Stimulated activated CD4-positive, alpha-beta T cell treated with anti-CD3 and anti-CD28 coated beads, TNF-alpha, amount 100 ng/mL, for 48 hours (primary cell): ENCODE measurements at places on chromosomes 6 and 20.

- DNase-seq, result no peak
These were observed 48.8 kb downstream of the ERMARD start for GRCh38 chr6:169800116-169800667.

DNA sequence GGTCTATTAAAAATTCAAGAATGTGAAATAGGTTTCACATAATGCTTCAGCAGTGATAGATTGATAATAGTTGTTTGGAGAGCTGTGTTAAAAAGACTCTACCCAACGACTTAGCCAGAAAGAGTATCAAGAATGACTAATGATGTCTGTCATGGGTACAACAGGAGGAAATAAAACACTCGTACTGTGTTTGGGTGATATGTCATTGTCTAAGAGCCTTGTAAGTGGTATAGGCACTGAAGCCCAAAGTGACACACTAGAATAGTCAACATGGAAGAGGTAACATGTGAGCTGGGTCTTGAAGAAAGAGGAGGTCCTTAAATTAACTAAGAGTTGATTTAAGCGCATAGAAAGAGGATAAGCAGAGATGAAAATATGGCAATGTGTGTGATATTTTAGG lies 471.8 kb upstream of the MAN1A1 start:
- no peak for DNase-seq

DNA sequence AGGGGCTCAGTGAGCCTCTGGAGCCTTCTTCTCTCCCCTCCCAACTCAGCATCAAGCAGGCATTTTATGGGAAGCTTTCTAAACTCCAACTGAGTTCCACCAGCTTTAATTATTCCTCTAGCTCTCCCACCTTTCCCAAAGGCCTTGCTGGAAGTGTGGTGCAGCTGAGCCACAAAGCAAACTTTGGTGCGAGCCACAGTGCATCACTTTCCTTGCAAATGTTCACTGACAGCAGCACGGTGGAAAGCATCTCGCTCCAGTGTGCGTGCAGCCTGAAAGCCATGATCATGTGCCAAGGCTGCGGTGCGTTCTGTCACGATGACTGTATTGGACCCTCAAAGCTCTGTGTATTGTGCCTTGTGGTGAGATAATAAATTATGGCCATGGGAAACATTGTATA lies 78.8 kb downstream of the ASXL1 start:
- no peak for DNase-seq

DNA sequence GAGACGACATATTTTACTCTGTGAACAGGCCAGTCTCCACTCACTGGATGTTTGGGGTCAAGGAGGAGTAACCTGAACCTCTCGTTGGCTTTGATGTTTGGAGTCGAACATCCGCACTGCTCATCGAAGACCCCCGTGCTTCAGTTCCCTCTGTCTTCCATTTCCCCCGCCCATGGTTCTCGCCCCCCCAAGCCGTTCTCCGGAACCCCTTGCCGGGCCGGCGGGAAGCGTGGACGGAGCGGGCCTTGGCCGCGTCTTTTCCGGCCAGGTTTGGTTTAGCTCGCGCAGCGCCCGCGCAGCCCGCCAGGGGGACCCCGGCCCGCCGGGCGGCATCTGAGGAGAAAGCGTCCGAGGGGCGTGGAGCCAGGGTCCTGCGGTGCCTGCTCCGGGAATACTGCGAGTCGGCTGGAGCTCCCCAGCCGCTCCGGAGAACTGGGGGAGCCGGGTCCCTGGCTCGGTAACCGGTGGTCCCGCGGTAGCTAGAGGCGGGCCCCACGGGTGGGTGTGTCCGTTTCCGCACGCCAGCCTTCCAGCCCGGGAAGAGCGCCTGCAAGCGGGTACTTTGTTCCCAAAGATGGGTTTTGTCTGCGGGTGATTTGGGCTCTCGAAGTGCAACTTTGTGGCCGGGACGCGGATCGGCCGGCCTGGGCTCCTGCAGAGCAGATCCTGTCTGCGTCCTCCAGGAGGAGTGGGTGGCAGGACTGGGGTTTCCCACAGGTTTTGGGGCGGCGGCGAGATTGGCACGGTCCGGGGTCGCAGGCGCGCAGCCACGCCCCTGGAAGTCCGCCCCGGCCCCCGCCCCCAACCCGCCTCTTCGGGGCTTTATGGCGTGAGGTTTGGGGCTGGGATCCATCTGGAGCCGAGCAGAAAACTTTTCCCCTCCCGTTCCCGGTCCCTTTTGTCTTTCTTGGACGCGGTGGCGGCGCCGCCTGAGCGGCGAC lies at the start of gene TMEM200A:
TSS of gene TMEM200A (plus strand) at position 852 of the 941 bp plus-strand sequence. CDS start 74,406 bp downstream, outside the sequence.
- DNase-seq, result no peak

DNA sequence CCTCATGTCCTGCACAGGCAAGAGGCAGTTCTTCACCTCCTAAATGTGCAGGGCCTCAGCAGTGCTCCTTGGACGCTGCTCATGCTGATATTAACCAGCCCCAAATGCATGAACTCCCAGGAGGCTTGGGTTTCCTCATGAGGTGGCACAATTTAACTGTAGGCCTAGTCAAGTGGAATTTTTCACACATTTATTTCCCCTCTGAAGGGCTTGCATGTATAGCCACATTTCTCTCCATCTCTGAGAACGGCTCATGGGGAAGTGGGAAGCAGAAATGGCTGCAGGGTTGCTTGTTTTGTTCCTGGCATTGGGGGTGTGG lies 72.8 kb upstream of the PAX1 start:
- DNase-seq, result no peak

DNA sequence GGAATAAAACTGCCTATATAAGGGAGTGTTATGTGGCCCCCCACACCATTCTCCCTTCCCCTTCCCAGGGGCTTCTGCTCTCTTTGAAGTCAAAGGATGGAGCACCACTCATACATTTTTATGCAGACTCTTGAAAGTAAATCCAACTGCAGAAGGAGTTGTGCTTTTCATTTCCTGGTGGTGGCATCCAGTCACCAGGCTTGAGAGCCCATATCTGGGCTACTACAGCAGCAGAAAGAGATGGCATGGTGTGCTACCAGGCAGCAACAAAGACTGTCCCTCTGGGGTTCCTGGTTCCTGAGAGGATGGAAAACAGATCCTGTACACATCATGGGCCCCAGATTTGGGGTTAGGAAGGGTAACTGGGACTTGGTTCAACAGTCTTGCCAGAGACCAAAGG lies 226.4 kb downstream of the CLIC5 start:
- DNase-seq, result no peak

DNA sequence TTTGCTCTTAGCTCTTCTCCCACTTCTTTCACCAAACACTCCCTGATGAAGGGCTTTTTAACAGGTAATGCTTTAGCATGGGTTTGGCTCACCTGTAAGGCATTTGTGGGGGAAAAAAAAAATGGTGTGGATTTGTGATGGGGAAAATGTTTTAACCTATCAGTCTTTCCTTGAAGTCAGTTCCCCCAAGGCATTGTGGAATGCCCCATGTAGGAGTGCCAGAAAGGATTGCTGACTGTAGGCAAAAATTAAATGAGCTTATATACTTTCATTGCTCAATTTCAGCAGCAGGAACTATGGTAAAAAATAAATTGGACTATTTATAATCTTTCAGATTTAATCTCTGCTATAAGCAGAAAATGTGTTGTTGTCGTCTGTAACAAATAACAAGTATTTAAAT lies 10.6 kb upstream of the SASH1 start:
- no peak for DNase-seq

DNA sequence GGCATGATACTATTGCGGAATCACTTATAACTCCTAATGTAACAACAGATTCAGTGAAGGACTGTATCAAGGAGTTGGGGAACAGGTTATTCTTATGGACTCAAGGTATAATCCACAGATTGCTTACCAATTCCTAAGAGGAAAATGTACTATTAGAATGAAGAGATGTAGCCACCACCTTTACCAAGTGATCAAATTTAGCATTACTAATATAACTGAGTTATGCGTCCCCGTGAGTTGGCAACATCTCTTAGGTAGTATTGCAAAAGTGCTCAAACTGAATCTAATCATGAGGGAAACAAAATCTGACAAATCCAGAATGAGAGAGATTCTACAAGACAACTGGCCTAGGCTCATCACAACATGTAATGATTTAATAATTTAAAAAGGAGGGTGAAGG lies 777 bp upstream of the SNRNP48 start:
- DNase-seq, result no peak

GRCh38 chr6:158047127-158047518 lies 65.5 kb downstream of the SYNJ2 start:
- peak; percentile 29 for DNase-seq

DNA sequence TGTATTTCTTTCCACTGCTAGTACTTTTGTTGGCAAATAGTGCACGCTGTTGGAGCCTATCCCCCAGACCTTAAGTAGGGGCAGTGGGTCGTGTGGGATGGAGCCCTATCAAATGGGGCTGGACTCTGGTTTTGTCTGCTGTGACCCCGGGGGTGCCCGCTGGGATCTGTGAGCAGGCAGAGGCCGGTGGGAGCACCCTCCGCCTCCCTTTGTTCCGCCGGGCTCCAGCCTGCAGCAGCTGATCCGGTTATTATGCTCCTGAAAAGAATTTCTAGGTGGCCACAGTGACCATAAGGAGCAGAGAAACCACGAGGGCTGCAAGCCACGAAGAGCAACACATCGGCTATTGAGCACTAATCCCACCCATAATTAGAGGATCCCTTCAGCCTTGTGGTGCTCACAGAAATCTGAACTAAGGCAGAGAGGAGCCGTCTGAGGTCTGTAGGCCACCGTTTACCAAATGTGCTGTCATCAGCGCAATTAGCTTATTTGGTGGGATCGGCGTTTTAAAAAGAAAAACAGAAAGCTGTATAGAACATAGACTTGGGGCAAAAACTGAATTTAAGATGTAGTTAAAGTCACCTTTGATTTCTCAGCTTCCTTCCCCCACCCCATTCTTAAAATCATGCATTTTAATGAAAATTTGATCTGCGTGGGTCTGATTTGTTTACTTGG lies 598.3 kb upstream of the JAG1 start:
- no peak for DNase-seq

DNA sequence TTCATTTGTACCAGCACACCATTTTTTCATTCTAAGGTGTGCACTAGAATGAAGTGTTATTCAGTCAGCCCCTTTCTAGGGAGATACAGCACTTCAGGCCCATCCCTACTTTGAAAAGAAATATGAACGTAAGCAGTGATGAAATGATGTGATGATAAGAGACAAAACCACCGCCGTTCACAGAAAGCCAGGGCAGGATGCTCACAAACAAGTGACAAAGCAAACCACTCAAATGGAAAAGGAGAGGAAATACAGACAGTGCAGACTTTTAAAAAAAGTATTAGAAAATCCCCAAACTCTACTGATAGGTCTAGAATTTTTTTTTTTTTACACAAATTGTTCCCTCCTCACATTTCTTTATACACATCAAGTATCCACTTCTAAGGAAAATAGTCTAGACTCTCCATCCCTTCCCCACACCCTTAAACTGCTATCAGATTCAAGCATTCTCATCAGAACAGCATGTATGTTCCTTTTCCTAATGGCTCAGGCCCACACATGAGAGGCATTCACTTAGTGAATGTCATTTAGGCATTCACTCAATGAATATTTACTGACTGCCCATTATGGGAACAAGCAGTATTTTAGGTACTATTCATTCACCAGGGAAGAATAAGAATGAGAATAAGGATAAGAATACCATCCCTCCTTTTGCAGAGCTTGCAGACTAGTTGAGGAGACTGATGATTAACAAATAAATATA lies 243.5 kb downstream of the GMPR start:
- no peak for DNase-seq

GRCh38 chr20:45918182-45918737 lies 6.3 kb upstream of the PLTP start:
- no peak for DNase-seq

- DNase-seq, result no peak
These were observed 1.4 kb downstream of the CLIC1 start for GRCh38 chr6:31734821-31735406.

GRCh38 chr6:146287691-146288369 lies 255.8 kb upstream of the RAB32 start:
- no peak for DNase-seq

DNA sequence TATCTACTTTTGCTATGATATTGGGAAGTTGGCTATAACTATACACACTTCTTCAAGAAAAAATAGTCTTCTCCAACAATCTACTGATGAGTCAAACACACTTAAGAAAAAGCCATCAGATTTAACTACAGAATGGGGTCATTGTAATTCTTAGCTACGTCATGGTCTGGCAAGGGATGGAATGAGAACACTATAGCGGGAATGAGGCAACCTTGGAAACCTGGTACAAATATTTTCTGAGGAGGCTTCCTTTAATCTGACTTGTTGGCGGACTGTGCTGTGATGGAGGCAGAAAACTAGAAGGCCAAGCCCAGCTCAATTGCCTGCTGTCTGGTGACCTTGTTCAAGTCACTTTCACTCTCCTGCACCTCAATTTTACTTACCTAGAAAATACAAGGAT lies 586.8 kb upstream of the JAG1 start:
- no peak for DNase-seq

DNA sequence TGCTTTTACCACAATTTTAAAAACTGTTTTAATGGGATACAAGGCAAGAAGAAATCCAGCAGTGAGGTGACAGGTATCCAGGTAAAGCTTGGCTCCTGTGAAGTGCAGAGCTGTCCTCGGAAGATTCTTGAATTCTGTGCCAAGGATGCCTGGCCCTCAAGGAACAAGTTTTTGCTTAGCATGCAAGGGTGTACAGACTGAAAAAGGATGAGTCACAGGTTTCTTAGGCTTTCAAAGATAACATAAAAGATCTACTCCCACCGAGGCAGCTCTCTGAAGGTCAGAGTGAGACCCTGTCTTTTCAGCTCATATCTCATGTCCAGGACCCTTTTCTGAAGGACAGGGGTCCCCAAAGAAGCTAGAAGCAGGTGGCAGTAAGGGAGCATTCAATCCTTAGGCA lies 83.3 kb downstream of the CHD6 start:
- no peak for DNase-seq

DNA sequence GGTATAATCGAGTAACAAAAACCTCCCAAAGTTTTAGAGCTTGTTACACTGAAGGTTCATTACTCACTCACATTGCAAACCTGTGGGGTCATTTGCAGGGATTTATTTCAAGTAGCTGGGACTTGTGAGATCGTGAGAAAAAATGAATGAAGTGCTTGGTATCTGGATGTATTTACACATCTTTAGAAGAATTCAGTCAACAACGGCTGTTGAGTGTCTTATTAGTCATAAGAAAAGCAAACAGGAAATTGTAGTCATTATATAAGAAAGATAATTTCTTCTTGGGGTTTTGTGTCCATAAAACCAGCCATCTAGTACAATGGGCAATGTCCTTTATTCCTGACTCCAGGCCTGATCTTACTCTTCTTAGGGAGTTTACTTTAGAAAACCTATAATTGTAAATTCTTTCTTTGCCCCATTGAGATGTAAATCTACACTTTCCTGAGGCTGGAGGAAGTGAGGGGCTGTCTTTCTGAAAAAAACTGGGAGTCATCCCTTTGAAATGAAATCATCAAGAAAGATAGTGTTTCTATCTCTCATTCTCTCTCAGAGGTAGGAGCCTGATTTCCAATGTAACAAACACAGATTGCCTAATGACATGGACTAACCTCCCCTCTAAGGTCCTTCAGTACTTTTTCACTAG lies 202.5 kb upstream of the ASCC3 start:
- DNase-seq, result no peak
